ENCODE measurements at places on chromosomes 11 and 22. TPM values are rescaled to one million over a fixed set of nuclear protein-coding genes. Genes with fewer than 3 reads are reported as not detected.
A peak's percentile ranks its signal among the peaks of the same experiment; 100 is the strongest.

GRCh38 chr11:102981324-102981910 is 25.9 kb upstream of the MMP13 start:
- peak; percentile 28 for DNase-seq

DNA sequence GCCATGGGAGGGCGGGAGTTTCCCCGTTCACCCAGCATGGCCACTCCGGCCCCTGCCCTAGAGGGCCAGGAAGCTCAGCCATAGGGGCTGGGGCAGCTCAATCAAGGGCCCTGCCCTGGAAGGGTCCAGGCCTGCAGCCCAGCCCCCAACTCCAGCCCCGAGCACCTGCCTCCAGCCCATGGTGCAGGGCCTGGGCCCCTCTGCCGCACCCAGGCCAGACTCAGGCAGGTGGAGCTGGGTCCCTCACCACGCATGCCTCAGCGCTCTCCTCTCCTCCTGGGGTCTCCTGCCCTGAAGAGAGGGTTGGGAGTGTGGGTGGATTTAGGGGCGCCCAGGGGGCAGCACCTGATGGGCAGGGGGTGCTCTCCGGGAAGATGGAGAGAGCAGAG is 13.1 kb downstream of the MLC1 start:
- DNase-seq, result no peak

DNA sequence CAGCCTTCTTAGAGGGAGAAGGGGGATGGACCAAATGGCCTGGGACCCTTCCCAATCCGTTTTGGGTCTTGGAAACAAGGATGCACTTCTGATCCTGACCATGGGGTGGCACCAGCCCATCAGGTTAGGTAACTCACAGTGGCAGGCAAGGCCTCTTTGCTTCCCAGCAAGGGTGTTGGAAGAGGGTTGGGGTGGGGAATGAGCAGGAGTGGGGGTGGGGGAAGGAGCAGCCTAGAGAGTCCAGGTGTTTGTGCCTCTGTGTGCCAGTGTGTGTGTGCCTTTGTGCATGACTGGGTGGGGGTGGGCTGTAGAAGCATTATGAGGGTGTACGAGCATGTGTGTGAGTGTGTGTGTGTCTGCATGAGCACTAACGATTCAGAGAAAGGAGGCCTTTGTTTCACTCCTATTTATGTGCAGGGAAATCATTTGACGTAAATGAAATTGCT is 213.1 kb downstream of the INSC start:
- peak; percentile 25 for DNase-seq

PGA5 gene
- not detected for total RNA-seq

APOBEC3H gene
- 1.3 TPM for total RNA-seq

APOBEC3C gene
- total RNA-seq, result 19.2 TPM

DNA sequence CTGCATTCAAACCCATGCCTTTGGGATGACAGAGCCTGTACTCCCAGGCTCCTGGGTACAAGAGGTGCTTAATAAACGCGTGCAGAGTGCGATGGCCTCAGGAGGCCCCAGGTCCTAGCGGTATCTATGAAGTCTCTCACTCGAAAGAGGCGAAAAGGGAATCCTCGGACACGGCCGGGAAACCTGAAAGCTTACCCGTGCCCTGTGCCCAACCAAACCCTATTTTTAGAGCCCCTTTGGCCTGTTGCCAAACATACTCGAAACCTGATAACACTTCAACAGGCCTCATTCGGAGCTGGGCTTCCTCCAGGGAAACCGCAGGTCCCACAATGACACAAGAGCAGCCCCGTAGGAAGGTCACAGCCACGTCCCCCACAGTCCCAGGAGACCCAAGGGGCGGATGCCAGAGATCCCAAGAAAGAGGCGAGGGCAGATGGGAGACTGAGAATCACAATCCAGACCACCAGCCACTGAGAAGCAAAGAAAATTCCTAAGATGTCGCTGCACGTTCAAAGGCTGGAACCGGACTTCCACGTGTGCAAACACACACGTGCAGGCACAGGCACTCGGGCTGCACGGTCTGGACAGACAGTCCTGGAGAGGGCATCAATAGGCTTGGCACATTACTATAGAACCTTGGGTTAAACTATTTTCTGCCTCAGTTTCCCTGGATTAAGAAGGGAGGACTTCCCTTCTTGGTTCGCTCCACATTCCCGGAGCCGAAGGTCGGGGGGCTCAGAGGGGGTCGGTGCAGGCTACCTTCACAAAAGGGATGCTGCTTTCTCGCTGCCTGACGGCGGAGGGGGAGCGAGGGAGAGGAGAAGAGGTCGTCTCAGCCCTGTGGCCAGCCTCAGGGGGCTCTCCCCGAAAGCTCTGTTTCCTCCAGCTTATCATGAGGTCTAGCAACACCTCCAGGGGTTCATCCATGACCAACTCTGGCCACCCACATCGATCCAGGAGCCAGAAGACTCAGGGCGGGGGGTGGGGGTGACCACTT is 8.2 kb downstream of the PDGFB start:
- DNase-seq, result no peak

CALCB gene
- total RNA-seq, result 0.17 TPM
